Stimulated activated CD8-positive, alpha-beta memory T cell treated with anti-CD3 and anti-CD28 coated beads, Interleukin-4, amount 100 ng/mL, for 1 hour (primary cell): ENCODE measurements at places on chromosomes 6 and 20.

DNA sequence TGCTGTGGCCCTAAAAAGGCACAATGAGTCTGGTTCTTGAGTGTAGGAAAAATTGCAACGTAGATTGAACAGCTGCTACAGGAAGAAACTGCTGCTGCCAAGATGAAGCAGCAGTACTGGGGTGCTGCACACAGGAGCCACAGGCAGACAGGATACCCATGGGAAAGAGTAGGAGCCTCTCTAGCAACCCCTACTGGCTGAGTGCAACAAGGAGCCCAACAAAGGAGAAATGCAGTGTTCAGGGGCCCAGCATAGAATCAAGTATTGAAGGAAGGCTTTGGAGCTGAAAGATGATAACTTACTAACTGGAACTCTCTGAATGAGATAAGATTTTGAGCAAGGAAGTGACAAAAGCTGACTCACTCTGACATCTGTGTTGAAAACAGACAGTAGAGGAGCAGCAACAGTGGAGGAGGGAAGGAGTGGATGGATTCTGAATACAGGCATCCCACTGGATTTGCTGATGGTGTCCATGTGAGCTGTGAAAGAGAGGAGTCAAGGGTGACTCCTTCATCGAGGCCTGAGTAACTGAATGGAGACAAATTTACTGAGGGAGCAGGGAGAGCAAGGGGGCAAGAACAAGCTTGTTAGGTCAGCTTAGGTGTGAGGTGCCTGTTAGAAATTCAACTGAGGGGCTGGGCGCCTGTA is 534.7 kb upstream of the JARID2 start:
- DNase-seq = no peak

GRCh38 chr6:80165143-80165542 is 58.7 kb downstream of the BCKDHB start:
- no peak for DNase-seq

- DNase-seq = no peak
These were observed 28.8 kb downstream of the DUSP22 start for GRCh38 chr6:321158-321438.

- DNase-seq = no peak
These were observed 277.4 kb upstream of the CNR1 start for GRCh38 chr6:88443554-88443953.

DNA sequence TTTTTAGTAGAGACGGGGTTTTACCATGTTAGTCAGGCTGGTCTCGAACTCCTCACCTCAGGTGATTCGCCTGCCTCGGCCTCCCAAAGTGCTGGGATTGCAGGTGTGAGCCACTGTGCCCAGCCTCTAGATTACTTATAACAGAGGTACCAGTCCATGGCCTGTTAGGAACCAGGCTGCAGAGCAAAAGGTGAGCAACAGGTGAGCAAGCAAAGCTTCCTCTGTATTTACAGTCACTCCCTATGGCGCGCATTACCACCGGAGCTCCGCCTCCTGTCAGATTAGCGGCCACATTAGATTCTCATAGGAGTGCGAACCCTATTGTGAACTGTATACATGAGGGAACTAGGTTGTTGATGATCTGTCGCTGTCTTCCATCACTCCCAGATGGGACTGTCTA is 178.0 kb upstream of the SALL4 start:
- DNase-seq = no peak

DNA sequence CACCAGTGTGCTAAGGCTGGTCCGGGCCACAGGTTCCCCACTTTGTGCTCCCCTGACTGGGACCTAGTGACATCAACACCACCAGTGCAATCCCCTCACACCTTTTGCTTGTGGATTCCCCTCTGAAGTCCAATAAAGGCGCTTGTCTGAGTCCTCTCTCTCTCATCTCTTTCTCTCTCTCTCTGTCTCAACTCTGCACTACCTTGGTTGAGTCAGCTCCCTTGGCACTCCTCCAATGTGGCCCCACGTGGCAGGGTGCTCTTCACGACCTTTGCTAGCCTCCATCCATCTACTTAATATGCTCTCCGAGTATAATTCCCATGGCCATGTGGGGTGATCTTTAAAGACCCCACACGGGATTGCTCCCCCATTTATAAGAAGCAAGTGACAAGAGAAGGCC is 385.0 kb downstream of the CD83 start:
- no peak for DNase-seq

DNA sequence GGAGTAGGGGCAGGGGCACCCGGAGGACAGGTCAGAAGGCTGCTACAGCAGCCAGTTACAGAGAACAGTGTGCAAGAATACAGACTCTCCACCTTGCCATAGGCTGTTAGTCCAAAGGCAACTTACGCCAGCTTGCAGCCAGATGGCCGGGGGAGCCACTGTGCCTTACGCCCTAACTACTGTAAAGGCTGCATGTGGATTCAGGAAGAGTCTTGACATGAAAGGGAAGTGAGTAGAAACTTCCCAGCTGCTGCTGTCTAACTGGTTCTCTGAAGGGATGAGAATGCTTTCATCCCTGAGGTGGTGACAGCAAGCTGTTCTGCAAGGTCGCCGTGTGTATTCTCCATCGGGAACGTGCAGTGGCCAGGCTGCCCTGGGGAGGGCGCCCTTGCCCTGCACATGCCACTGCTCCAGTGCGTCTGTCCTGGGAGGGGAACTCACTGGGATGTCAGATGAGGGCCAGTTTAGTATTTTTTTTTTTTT is 46.1 kb downstream of the LYRM4 start:
- DNase-seq = no peak

DNA sequence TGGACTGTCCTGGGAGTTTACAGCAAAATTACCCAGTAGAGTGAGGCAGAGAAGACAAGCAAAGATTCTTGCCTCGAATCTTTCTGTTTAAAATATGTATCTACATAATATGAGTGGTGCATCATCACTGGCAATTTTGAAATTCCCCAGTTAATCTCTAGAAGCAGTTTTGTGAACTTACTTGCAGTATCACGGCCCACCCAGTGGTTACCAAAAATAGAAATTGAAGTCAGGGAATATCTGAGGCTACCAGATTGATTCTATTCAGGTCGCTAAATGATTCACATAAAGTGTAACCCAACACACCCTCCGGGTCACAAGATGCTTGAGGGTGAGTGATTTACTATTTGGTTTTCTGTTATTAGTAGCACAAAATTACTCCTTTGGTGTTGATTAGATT is 111.9 kb downstream of the PPP1R14C start:
- no peak for DNase-seq

- DNase-seq = no peak
These were observed 14.0 kb upstream of the SCGN start for GRCh38 chr6:25637960-25638434.

GRCh38 chr20:63843778-63844177 is 12.7 kb upstream of the ZBTB46 start:
- DNase-seq = no peak

DNA sequence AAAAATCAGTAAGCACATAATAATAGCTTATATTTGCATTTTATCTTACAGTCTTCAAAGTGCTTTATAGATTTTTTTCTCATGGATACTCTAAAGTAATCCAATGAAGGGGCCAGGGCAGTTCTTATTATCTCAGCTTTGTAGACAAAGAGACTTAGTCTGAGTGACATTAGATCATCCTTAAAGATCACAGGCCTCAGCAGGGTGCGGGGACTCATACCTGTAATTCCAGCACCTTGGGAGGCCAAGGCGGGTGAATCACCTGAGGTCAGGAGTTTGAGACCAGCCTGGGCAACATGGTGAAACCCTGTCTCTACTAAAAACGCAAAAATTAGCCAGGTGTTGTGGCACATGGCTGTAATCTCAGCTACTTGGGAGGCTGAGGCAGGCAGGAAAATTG is 14.5 kb downstream of the FERMT1 start:
- no peak for DNase-seq

- DNase-seq = no peak
These were observed 53.8 kb downstream of the PCNA start for GRCh38 chr20:5065879-5066383.

- DNase-seq = no peak
These were observed 584.1 kb upstream of the FLRT3 start for GRCh38 chr20:14921513-14921912.

GRCh38 chr20:62953839-62954703 is 1.6 kb downstream of the SLC17A9 start:
- peak; percentile 43 for DNase-seq

- DNase-seq = no peak
These were observed 208.5 kb upstream of the CITED2 start for GRCh38 chr6:139582956-139583355.

DNA sequence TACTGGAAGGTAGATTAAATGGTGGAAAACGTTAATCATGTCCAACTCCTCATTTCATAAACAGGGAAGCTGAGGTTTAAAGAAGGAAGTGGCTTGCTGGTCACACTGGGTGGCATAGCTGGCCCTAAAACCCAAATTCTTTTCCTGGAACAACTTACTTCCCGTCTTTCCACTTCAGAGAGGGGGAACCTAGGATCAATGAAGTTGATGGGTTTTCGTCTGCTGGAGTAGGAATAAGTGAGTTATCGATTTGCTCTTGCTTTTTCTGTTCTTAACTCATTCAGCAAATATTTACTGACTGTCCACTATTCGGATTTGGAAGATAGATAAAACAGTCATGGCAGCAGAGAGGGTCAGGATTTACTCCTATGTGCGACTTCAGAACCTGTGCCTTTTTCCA is 1.2 kb upstream of the SYS1 start:
- no peak for DNase-seq

GRCh38 chr6:157850030-157850429 is 27.0 kb downstream of the SNX9 start:
- DNase-seq = no peak

DNA sequence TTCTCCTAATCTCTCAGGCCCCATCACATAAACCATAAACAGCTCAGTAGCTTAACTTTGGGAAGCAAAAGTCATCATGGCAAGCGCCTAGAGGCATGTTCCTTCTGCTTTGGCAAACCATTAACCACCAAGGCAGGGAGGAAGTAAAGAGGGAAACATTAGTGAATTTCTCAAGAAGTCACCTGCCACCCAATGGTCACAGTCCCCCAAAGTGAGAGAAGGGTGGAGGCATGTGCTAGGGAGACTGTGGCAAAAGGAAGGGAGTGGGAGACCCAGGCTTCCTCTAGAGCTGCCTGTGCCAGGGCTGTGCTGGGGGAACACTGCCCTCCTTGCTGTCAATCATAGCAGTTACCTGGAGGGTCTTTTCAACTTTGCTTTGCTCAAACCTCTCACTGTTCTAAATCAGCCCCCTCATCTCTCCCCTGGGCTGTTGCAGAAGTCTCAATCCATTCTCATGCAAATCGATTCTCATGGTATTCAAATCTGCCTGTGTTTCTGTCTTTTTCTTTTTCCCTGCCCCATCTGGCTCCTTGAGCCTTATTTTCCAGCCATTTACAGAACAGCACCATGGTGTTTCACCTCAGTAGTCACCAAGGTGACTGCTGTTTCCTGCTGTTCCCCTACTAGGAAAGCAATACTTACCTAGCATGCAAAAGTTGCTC is 1.8 kb upstream of the RNF24 start:
- no peak for DNase-seq

GRCh38 chr6:139919107-139920026 is 544.9 kb upstream of the CITED2 start:
- DNase-seq = no peak

GRCh38 chr6:15623276-15624116 is 39.3 kb downstream of the DTNBP1 start:
- no peak for DNase-seq

GRCh38 chr6:110523451-110524021 is 47.1 kb upstream of the SLC22A16 start:
- DNase-seq = no peak

DNA sequence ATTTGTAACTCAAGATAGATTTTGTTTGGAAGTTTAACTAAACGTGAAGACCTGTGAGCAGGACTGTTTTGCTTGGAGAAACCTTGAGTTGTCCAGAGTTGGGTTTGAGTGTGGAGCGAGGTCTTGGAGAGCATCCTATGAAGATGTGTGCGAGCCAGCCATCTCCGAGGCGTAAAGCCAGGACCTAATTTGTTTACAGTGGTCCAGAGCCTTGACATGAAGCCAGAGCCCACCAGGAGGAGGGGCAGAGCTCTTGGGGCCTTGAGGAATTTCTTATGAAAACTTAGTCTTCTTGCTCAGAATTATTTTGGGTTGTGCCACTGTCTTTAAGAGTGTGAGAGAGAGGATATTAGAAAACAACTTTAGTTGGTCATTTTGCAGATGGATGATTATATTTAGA is 6.3 kb downstream of the CHMP4B start:
- DNase-seq = no peak

DNA sequence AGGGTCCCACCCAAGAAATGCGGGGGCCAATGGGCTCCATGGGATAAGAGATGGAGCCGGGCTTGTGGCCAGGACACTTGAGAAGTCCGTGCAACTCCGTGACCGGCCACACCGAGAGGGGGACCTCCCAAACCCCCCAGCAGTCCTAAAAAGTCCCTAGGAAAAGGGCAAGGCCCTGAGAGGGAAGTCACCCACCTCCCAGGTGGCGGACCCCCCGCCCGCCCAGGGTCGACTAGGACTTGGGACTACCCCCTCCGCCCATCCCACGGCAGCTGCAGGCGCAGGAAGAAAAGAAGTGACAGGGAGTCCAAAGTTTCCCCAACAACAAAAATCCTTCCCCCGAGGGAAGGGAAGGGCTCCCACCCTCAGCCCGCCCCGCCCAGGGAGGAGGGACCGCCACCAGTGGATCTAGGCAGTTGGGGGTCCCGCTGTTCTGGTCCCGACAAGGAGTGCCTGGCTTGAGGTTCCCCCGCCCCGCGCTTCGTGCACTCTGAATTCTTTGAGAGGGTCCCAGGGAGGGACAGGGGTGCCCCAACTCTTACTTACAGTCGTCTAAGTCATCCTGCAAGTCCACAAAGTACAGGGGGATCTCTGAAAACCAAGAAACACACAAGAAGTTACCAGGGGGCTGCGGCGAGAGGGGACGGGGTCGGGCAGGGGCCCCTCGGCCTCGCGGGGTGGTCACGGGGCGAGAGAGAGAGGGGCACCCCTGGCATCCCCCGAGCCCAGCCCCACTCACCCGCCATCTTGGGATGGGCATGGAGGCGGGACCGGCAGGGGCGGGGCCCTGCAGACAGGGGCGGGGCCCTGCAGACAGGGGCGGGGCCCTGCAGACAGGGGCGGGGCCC is 611 bp upstream of the RAB22A start:
- no peak for DNase-seq

DNA sequence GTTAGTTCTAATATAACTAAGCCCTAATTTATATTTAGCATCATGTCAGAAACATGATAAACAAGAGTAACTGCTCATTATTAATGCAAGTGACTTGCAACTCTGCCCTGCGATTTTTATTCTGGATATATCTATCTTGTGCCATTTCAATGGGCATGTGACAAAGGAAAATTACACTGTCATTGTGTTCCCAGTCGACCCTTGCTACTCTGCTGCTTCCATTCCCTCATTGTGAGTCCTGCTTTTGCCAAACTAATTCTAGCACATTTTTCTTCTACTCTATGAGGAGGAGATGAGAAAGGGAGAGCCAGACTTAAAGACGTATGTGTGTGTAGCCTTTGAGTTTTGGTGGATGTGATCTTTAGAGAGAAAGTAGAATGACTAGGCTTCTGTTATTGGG is 275.9 kb downstream of the ARHGAP18 start:
- no peak for DNase-seq

GRCh38 chr20:34954904-34955230 is 739 bp downstream of the GSS start:
- no peak for DNase-seq

- DNase-seq = no peak
These were observed 14.3 kb downstream of the STX7 start for GRCh38 chr6:132498638-132499037.

- no peak for DNase-seq
These were observed 45.6 kb downstream of the NFATC2 start for GRCh38 chr20:51496964-51497363.
